ENCODE measurements at places on chromosomes 1 and 21.

GRCh38 chr21:46182548-46183336 lies 1.5 kb downstream of the SPATC1L start:
- DNase-seq: no peak

DNA sequence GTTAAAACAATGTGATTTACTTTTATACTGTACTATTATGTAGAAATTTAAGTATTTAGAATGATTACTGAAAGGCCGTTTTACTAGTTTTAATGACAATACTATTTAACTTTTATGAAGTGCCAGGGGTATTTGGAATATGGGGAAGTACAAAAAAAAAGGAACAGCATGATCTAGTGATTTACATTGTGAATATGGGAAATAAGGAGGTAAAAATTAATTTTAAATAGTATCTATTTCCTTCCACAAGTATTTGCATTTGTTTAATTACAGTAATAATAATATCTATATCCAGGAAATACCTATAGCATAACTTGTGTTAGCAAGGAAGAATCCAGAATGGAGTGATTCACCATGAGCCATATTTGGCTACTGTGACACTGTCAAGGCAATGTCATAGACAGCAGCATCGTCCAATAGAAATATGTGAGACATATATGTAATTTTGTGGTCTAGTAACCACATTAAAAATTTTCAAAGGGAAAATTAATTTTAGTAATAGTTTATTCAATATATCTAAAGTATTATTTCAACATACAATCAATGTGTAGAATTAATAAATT lies 22.0 kb downstream of the CNST start:
- DNase-seq: no peak

DNA sequence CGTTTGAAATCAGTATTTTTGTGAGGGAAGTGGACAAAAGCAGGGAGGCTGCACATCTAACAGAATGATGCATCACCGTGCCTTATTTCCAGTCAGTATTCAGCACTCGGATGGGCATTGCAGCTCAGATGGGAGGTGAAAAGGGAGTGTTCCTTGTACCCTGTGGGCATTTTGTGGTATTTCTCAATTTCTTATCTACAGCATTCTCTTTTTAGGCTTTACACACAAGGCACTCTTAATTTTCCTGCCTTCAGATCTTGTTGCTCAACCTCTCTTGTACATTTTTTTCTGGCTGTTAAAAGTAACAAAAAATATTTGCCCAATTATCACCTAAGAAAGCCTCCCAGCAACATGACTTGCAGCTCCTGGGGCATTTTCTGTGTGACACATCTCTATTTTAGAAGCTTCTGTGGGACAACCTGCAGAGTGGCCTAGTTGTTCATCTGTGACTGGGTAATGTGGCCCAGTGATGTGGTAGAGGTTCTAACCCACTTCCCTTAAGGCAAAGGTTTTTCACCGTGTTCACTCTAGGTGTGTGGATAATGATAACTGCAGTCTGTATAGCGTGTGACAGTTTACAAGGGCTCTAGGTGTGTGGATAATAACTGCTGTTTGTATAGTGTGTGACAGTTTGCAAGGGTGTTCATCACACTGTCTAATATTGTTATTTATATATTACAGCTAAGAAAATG lies 257.2 kb downstream of the PTGER3 start:
- DNase-seq: no peak

- DNase-seq: no peak
Measured at GRCh38 chr21:34967509-34968289, 81.4 kb downstream of the RUNX1 start.

GRCh38 chr1:12339396-12339795 lies 109.6 kb downstream of the VPS13D start:
- DNase-seq: no peak

Data from T-helper 1 cell (primary cell).